MG63 (cell line): ENCODE measurements at places on chromosomes 1 and 21. TPM values are rescaled to one million over a fixed set of nuclear protein-coding genes. Genes with fewer than 3 reads are reported as not detected.
A peak's percentile ranks its signal among the peaks of the same experiment; 100 is the strongest.

DNA sequence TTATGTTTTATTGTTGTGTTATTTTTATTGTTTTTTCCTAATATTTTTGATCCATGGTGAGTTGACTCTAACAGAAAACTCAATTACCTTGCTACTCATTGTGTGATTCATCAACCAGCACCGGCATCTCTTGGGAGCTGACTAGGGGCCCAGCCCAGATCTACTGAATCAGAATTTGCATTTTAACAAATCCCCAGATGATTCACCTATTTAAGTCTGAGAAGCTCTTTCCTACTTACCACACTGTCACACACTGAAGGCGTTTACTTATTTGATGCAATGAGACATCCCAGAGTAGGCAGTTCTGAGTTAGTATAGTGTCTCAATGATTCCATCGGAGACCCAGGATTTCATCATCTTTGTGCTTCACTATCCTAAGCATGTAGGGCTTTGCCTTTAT, 416.6 kb downstream of the RWDD3 start:
- no peak for DNase-seq

DNA sequence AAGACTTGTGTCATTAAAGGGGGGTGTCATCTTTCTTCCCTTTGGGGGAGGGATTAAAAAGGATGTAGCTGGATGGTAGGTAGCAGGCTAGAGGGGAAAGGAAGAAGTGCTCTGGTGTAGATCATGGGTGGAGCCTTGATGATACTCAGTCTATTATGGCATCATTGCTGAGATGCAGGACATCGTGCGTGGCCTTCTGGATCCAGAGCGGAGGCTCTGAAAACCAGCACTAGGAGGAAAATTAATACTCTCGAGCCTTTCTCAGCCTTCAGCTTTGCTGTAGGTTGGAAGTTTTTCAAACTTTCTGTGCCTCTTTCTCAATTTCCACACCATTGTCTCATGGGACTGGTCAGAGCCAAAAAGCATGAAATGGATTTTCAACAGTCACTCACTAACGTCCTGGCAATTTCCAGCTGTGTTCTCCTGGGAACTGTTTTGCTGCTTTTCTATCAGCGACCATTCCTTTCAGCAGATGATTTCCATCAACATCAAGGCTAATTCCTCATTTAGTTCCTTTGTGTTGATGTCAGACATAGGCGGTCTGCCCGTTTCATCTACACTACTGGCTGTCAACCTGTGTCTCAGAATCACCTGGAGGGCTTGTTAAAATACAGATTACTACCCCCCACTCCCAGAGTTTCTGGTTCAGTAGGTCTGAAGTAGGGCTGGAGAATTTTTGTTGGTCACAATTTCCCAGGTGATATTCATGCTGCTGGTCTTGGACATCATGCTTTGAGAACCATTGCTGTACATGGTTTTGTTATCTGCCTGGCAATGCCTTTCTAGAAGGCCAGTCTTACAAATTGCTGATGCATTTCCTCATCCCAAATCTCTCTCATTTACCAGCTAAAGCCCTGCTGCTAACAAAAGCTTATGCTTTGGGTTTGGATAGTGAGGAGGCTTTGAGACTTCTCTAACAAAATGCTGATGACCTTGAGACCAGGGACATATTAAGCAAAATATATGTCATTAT, 7.7 kb downstream of the CACNA1E start:
- no peak for DNase-seq

GRCh38 chr1:19122668-19123067, 87.4 kb downstream of the UBR4 start:
- DNase-seq: no peak

DNA sequence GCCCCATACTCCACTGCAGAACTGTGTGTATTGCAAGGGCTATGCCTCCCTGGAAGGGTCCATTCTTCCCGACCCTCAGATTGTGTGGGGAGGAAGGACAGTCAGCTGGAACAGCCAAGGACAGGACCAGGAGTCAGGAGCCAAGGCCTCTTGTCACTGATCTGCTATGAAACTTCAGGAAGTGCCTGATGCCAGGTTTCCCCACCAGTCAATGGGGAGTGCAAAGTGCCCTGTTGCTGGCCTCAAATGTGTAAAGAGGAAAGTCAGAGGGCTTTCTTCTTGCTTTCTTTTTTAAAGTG, 168.8 kb downstream of the GRIK3 start:
- DNase-seq: no peak

DNA sequence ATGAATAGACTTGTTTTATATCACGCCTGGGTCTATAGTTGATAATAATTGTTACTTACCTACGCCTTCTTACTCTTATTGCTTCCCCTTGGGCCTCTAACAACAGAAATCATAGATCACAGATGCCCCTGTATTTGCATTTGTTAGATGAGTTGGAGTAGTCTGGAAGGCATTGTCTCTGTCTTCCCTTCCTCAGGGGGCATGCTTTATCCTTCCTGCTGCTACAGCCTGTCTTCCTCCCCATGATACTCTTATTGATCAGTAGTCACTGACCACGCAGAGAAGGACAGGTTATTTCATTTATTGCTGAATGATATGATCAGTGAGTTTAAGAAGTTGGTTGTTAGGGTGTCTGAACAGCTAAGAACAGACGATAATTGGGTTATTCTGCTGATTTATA, 98.4 kb downstream of the DNM3 start:
- DNase-seq: no peak

DNA sequence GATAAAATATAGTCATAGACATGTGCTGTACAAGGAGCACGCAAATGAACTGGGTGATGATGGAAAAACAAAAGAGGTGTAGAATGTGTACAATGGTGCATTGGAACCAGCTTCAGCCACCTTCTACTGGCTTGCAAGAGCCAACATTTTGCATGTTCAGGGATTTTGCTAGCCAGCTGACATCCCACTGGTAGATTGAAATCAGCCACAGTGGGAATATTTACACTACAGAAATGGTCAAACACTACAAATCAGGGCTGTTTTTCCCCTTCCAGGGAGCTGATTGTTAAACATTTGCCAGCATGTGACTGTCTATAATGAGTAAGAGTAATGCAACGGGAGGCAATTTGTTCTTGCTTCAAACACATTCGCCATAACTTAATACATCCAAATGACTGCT, 23.2 kb downstream of the PMVK start:
- no peak for DNase-seq

DNA sequence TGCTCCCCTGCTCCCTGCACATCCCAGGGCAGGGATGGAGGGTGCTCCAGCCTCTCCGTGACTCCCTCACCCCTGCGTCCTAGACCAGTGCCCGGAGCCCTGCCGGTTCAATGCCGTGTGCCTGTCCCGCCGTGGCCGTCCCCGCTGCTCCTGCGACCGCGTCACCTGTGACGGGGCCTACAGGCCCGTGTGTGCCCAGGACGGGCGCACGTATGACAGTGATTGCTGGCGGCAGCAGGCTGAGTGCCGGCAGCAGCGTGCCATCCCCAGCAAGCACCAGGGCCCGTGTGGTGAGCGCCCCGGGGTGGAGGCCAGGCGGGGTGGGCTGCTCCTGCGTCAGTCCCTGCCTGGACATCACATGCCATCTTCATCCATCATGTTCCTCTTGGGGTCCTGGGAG, 22.0 kb downstream of the AGRN start:
- no peak for DNase-seq

GRCh38 chr1:204634260-204634910, 51.2 kb downstream of the LRRN2 start:
- DNase-seq: no peak

- DNase-seq: peak; percentile 64
Observed at GRCh38 chr1:9289090-9289534, 3.6 kb upstream of the SPSB1 start.

DNA sequence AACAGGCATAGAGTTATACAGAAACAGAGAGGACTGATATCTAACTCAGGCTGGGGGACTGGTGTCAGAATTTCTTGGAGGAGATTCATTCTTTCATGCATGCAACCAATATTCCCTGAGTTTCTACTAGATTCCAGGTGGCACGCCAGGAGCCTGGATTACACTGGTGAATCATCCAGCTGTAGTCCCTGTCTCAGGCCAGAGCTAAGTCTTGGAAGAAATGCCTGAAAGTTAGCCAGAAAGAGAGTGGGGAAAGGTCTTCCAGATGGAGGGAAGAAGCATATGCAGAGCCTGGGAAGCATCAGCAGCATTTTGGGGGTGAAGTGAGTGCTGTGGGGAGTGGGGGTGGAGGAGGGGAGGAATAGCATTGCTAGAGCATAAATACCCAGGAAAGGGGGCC, 239.1 kb downstream of the OMA1 start:
- DNase-seq: peak; percentile 50

DNA sequence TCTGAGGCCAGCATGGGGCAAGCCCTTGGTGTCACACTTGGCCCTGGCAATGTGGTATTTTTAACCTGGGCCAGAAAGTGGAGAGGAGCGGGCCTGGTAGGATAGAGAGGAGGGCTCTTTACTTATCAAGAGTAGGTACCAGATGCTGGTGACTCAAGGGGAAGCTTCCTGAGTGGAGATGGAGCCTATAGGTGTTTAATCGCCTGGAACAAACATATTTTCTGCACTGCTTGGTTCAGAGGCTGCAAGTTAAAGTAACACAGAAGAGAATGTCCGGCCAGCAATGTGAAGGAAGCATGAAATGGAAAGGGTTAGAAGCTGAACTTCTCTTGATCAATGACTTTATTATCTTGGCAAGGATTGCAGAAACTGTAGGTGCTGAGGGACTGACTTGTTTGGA, 74.3 kb downstream of the DDR2 start:
- DNase-seq: no peak

Gene LRRC39
- 0.20 TPM in 1 of 2 replicates, not detected in the other for total RNA-seq

Gene EVA1B
- 1.9 and 7.0 TPM in 2 replicates for total RNA-seq
